Renal cortical epithelial cell (primary cell): ENCODE measurements at places on chromosomes 5 and 9. TPM values are rescaled to one million over a fixed set of nuclear protein-coding genes. Genes with fewer than 3 reads are reported as not detected.
A peak's percentile ranks its signal among the peaks of the same experiment; 100 is the strongest.

Gene GAPT
- total RNA-seq: not detected in 2 replicates

Gene GRIN1
- total RNA-seq: 0.30 TPM in 1 of 2 replicates, not detected in the other

Gene HSPB3
- total RNA-seq: not detected in 2 replicates

Gene CAVIN4
- 0.69 and 1.6 TPM in 2 replicates for total RNA-seq

GRCh38 chr9:81787747-81788632 is 98.6 kb upstream of the TLE1 start:
- peak; percentile 98 for DNase-seq

DNA sequence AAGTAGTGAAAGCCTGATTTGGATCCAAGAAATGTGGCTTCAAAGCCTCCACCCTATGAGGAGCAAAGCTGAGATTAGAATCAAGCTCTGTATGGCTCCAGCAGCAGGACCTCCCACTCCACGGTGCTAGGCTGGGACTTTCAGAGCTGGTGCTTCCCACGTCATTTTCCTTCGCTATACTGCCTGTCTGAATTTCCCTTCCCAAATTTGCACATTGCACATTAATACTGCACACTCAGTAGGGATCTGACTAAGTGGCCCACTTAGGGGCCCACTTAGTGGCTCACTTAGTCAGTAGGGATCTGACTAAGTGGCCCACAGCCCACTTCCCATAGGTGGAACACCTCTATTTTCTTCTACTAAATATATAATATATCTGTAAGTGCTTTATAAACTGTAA is 14.1 kb upstream of the SPDL1 start:
- DNase-seq: no peak

DNA sequence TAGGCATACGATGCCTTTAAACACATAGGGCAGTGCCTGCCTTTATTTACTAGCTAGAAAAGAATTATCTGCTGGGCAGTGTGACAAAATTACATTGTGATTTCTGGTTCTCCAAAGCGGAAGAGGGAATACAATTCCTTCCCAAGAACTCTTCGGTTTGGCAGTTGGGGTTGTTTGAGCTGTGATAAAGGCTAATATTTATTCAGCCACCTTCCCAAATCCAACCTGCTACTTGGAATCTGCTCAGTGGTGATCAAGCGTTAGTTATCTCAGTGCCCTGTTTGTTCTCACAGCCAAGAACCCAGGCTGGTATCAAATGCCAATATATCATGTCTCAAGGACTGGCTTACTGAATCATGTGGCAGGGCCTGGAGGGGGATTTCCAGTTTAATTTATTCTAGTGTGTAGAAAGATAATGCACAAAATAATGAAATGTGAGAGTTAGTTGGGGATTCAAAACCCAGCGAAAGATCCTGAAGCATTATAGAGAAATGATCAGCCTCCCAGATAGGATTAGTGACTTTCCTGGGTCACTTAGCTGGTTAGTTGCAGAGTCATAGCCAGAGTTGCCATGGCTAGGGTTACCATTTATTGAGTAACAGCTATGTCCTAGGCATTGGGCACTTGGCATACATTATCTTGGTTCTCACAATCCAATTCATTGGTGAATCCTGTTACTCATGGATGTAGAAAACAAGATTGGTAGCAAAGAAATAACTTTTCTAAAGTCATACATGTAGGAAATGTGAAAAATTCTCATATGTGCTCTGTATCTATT is 457.0 kb upstream of the KLF4 start:
- DNase-seq: no peak

DNA sequence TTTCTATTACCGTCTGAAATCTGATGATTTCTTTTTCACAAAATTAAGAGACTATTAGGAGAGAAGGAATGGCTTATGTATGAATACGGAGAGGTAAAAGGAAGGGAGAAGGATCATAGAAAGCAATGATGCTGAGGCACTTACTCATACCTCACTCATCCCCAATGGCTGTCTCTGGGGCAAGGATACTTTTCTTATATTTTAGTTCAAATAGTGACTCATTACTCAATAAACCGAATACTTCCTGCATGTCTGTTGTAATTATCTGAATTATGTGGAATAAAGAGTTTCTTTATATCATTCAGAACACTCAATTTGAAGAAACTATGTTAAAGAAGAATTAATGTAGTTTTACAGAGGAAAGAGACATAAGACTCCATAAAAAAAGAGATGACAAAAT is 284.5 kb upstream of the NUDT12 start:
- DNase-seq: peak; percentile 25

- no peak for DNase-seq
Measured at GRCh38 chr5:83321483-83322055, 150.0 kb upstream of the VCAN start.

GRCh38 chr9:24721621-24722020 is 175.9 kb upstream of the IZUMO3 start:
- DNase-seq: no peak

DNA sequence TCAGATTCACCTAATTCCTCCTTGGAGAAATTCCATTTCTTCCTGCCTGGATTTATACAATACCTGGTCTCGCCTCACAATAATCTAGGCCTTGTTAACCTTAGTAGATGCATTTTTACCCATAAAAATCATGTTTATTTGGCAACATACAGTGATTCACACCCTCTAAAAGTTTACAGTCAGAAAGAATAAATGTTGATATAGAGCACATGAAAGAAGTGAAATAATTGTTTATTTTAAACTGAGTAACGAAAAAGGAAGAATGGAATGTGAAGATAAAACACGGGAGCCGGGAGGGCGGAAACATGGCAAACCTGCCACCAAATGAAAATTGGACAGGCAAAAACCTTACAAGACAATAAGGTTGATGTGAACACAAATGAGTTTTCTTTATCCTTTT is 28.9 kb upstream of the KCNN2 start:
- DNase-seq: no peak

DNA sequence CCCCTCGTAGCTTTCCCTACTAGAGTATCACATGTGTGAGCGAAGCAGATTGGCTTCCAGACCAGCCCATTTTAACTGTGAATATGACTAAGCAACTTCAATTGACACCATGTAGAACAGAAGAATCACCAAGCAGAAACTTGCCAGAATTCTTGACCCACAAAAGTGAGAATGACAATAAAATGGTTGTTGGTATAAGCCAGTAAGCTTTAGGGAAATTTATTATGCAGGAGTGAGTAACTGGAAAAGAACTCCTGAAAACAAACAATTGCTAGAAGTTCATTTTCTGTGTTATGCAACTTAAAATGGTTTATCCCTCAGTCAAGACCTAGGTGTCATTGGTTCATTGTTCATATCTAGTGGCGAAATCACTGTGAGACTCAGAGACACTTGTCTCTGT is 303.1 kb downstream of the DMRT2 start:
- DNase-seq: peak; percentile 2
